GM23248 (cell line): ENCODE measurements at places on chromosomes 2 and 18. TPM values are rescaled to one million over a fixed set of nuclear protein-coding genes. Genes with fewer than 3 reads are reported as not detected.

- DNase-seq: no peak
These were observed 23.9 kb upstream of the SCYGR5 start for GRCh38 chr2:227642656-227643055.

DNA sequence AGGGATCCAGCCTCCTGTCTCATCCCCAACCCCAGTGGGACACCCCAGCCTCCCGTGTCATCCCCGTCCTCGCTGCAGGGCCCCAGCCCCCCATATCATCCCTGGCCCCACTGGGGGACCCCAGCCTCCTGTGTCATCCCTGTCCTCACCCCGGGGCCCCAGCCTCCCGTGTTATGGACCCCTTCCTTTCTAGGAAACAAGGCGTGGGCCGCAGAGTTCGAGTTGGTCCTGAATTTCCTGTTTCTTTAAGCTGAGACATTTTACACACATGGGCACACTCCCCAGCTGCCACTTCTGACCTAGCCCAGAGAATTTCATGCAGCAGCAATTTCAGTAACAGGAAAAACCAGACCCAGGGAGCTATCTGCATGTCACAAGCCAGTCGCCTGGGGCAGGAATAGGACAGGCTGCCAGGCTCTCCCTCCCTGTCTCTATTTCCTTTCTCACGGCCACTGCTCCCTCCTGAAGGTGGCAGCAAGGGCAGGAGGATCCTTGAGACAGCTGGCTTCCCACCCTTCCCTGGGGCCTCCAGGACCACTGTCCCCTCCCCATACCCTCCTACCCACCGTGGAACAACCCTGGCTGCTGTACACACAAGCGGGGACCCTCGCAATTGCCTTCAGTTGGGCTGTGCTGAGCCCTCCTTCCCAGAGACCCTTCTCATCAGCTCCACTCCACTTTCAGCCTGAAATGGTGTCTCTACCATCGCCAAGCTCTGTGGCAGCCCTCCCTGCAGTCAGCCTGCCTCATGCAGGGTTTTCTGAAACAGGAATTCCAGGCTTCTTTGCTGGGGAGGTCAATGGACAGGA lies 141.9 kb upstream of the ID2 start:
- no peak for DNase-seq

- peak; percentile 58 for DNase-seq
These were observed 48.9 kb downstream of the PTPN4 start for GRCh38 chr2:119808516-119809147.

GRCh38 chr18:5420906-5421305 lies 122.9 kb downstream of the EPB41L3 start:
- DNase-seq: no peak

DNA sequence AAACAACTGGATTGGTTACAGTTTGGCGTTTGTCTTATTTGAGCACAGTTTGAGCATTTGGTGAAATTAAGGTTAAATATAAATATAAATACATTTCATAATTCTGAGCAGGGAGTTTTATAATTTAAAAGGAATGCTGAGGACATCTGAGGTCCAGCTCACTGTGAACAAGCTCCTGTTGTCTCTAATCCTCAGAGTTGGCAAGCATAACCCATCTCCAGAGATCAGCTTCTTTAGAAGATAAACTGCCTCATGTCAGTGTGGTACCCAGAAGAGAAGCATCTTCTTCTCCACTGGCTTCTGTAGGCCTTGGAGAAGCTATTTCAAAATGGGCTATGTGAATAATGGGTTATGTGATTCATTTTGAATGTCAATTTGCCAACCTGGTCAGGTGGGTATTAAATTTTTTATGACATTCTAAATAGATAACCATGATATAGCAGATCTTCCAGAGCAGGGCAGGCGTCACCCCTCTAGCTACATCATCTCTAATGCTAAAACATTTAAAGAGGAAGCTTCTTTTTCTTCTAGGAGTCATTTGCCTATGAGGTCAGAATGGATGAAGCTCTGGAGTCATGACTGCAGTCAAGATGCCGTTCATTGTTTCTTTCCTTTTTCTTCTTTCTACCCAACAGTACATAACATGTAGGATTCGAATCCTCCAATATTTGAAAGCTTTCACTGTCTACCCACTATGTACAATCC lies 324.0 kb downstream of the RNF144A start:
- no peak for DNase-seq

GRCh38 chr2:128162266-128162665 lies 71.3 kb downstream of the UGGT1 start:
- no peak for DNase-seq

DNA sequence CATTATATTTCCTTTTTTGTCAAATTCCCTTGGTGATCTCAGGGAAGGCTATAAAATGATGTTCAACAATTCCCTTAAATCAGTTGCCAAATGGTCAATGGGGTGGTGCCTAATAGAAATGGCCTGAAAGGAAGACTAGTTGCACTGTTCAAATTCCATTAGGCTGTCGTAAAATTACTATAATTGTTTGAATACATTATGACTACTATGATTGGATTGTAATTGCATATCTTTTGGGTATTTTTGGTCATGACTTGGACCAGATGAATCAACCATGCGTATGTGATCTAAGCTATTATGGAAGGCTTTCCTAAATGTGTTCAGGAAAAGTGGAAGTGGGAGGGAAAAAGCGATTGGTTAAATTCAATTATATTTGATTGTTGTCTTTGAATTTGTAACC lies 41.3 kb upstream of the KCNE4 start:
- peak; percentile 91 for DNase-seq

DNA sequence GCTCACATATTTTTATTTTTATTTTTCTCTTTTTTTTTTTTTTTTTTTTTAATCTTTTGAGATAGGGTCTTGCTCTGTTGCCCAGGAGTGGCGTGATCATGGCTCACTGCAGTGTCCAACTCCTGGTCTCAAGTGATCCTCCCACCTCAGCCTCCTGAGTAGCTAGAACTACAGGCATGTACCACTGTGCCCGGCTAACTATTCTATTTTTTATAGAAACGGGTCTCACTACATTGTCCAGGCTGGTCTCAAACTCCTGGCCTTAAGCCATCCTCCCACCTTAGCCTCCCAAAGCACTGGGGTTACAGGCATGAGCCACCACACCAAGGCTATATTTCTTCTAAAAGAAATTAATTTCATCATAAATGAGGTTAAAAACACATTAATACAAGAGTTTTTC lies 45.9 kb downstream of the PTRHD1 start:
- DNase-seq: no peak

DNA sequence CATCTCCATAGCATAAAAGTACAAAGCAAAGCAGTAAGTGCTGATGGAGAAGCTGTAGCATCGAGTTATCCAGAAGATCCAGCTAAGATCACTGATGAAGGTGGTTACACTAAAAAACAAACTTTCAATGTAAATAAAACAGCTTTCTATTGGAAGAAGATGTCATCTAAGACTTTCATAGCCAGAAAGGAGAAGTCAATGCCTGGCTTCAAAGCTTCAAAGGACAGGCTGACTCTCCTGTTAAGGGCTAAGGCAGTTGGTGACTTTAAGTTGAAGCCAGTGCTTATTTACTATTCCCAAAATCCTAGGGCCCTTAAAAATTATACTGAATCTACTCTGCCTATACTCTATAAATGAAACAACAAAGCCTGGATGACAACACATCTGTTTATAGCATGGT lies 44.0 kb downstream of the METTL8 start:
- DNase-seq: no peak

DNA sequence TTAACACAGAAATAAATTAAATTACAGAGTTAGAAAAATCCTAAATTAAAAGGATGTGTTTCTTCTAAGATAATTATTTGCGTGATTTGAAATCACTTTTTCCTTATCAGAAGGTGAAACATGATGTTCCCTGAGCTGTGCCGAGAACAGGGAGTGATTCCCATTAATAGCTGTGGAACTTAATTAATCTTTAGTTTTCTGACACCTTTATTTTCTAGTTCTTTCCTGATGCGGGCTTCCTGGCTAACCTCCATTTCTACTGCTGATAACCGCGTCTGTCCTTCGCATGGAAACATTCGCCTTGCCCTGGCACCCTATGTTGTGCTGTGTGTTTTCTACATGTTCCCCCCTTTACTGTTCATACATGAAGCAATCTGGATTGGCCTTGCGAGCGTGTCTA lies 172.9 kb downstream of the FAM210A start:
- no peak for DNase-seq

DNA sequence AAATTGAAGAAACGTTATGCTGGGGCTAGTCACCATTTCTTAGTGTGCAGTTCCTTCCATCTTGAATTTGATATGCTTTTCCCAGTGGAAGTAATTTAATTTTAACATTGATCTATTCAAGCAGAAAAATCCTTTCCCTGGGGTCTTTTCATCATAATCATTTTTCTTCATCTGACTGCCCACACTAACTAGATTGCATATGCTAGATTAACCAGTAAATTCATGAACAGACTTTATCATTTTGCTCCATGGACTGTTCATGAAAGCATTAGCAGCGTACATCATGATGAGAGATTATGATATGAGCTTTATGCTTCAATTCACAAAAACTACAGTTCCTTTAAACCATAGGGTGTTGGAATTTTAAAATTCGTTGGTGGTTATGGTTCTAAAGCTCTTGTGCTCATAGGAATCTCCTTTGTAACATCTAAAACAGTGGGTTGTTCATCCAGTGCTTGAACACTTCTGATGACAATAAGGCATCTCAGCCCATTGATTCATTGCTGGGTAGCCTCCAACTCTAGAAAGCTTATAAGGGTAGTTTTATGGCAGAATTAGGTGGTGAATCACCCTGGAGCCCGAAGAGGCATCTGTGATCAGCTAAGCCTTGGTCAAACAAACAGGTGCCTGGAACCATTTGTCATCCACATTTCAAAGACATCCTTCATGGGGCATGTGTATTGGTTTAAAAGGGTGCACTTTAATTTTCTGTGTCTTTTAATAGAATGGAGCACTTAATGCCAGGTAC lies 77.2 kb upstream of the NDUFV2 start:
- peak; percentile 83 for DNase-seq

DNA sequence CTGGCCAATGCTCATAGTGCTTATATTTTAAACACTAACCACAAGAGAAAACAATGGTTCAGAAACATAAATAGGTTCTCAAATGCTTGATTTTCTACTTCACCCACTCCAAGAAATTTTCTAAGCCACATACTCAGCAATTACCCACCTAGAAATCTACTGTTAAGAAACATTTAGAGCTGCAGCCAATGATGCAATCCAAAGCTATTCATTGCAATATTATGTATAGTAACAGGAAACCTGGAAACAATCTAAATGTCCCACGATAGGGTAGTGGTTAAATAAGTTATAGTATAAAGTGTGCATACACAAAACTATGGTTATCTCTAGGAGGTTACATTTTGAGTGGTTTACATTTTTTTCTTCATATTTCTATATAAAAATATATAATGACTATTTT lies 5.7 kb downstream of the FAM237A start:
- DNase-seq: peak; percentile 6

- DNase-seq: no peak
These were observed 13.1 kb upstream of the VAPA start for GRCh38 chr18:9900699-9901098.

GRCh38 chr2:27003857-27004256 lies 28.9 kb upstream of the TMEM214 start:
- peak; percentile 76 for DNase-seq

DNA sequence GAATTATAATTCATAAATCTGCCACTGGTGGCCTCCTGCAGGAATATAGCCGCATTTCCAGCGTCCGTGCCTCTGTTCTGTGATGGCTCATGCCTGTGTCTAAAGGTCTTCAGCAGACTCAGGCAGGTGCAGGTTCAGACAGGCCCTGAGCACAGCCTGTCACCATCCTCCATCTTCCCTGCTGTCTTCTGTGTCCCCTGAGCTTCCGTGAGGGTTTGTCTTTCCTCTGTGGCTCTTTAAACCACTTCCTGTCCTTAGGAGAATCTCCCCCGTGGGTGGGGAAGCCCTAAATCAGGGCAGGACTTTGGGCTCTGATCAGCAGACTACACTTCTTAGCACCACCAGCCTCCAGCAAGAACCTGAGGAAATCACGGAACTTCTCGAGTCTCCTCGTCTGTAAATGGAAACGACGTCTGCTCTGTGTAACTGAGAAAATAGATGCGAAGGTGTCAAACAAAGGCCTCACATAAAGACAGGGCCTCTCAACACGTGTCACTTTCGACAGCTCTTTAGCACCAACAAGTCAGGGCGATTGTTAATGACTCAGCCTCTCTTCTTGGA lies 24.1 kb upstream of the NFATC1 start:
- DNase-seq: no peak

GRCh38 chr2:39027421-39027820 lies 93.4 kb downstream of the SOS1 start:
- no peak for DNase-seq

- peak; percentile 88 for DNase-seq
These were observed 208.2 kb upstream of the REV1 start for GRCh38 chr2:99697811-99698568.

DNA sequence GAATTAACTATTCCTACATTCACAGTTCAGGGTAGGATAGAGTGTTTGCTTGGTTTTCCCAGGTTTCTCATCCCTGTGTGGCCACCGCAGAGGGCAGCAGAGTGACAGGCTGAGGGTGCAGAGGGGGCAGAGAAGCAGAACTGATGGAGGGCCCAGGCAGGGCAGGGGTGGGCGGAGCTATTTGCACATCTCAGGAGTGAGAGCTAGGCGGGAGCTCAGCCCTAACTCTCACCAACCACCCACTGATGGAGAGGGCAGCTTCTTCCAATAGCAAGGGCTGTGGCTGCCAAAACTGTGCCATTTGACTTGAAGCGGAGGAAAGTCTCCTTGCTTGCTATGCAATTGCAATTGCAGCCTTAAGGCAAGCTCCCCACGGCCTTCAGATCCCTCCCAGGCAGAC lies 12.0 kb upstream of the DARS1 start:
- DNase-seq: no peak

DNA sequence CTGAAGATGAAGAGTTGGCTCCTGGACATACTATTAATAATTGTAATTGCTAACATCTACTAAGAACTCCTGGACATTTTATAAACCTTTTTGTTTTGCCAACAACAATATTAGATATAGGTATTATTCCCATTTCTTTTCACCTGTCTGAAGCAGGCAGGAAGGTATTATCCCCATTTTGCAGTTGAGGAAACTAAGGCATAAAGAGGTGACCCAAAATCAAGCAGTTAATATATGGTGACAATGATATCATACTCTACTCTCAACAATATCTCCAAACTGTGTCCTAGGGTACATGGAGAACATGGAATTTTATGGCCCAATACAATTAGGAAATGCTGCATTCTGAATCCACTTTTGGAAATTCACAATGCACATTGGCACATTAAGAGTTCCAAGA lies 1.8 kb upstream of the NMI start:
- no peak for DNase-seq

SKA1 gene
- 5.6 and 8.8 TPM in 2 replicates for total RNA-seq

PLGLB2 gene
- total RNA-seq: 1.4 and 1.5 TPM in 2 replicates

RESP18 gene
- total RNA-seq: not detected in 2 replicates

TCF23 gene
- not detected in 2 replicates for total RNA-seq

KIAA2012 gene
- not detected in 2 replicates for total RNA-seq

COA5 gene
- total RNA-seq: 23.8 and 32.7 TPM in 2 replicates

XPO1 gene
- 104 and 129 TPM in 2 replicates for total RNA-seq

PSMD1 gene
- total RNA-seq: 92.4 and 102 TPM in 2 replicates

C2orf92 gene
- 1.2 and 3.4 TPM in 2 replicates for total RNA-seq

MRO gene
- total RNA-seq: not detected in 2 replicates

CAMKMT gene
- total RNA-seq: 3.1 and 7.5 TPM in 2 replicates

PID1 gene
- 4.9 and 5.9 TPM in 2 replicates for total RNA-seq

PEX13 gene
- total RNA-seq: 39.1 and 43.6 TPM in 2 replicates
